Pulmonary artery endothelial cell (primary cell): ENCODE measurements at places on chromosomes 5 and 9.

DNA sequence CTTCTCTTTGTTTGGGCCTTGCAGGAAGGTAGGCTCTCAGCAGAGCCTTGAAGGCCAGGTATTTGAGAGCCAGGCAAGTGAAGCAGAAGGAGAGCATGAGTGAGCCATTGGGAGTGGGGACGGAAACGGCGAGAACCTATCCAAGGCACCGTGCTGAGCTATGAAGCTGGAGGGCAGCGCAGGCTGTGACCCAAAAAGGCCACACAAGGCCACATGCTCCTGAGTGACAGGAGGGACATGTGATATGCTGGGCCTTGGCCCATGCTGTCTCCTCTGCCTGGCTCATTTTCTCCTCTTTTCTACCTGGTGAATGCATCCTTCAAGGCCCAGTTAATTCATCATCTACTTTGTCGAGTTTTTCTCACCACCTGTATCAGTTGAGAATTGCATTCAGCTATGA is 136.3 kb downstream of the PALM2AKAP2 start:
- no peak for DNase-seq

- DNase-seq: no peak
These were observed 1008.3 kb downstream of the DNAH5 start for GRCh38 chr5:12936221-12936620.

GRCh38 chr5:122498163-122498562 is 186.1 kb downstream of the SNCAIP start:
- no peak for DNase-seq

DNA sequence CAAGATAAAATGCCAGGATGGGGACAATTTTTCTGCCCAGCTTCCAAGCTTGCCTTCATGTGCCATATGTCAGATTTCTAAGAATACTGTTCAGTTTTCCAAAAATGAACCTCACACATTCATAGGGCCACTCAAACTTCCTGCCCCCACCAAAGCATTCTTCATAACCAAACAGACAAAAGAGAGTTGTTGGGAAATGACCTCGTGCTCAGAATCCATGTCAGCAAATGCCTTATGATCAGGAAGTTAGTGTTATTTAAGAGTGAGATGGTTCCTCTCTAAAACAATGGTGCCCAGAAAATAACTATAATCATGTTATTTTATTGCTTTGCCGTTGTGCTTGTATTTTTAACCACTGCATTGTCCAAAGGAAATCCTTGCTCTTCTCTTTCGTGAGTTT is 208.2 kb downstream of the ZNF608 start:
- peak; percentile 84 for DNase-seq

DNA sequence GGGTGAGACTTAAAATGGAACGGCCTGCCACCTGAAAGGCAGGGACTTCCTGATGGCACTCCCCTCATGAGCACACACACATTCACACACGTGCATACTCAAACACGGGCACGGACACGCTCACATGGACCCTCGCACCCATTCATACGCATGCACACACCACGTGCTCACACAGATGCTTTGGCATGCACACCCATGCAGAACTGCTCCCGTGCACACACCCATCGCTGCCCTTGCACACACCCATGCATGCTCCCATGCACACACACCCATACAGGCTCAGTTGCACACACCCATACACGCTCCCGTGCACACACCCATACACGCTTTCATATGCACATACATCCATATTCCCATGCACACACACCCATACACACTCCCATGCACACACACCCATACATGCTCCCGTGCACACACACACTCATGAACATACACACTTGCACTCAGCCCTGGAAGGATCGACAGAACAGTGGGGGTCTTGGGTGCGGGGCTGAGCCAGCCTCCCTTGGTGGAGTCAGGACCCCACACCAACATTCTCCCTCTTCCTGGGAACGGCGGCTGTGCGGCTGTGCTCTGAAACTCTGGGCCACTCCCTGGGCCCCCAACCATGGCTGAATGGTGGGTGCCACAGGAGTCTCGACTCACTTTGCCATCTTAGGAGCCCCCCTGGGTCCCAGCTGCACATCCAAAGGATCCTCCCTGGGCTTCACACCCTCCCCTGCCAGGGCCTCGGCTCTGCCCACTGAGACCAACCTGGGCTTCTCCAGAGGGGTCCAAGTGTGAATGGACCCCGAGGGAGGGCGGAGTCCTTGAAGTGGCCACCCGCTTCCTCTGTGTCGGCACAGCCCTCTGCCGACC is 115.2 kb downstream of the RXRA start:
- DNase-seq: no peak

DNA sequence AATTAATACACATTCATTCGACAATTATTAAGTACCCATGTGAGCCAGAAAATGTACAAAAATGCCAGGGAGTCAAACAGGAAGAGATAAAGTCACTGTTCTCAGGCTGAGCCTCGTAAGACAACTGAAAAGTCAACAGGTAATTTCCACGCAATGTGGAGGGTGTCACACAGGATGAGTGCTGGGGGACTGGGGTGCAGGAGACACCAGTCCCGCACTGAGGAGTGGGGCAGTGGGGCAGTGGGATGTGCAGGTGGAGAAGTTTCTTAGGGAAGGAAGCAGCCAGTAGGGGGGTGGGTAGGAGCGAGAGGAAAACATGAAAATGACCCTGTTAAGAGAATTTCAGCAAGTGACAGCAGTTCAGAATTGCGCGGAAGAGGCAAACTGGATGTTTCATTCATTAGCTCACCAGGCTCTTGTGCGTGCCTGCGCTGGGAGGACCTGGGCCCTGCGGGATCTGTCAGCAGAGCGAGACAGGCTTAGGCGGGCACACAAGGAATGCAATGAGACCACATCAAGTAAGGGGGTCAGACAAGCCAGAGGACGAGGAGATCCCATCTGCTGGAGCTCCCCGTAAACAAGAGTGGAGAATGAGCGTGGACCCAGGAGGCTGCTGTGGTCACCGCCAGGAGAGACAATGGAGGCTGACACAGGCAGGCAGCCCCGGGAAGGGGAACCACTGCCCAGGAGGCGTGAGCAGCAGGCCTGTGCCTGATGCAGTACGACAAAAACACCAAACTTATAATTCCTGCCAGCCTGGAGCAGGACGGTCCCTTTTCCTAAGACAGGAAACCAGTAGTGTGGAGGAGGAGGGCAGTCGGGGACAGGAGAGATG is 21.0 kb downstream of the CAMSAP1 start:
- no peak for DNase-seq

- DNase-seq: no peak
These were observed 147.4 kb upstream of the RPS23 start for GRCh38 chr5:82425591-82425990.

DNA sequence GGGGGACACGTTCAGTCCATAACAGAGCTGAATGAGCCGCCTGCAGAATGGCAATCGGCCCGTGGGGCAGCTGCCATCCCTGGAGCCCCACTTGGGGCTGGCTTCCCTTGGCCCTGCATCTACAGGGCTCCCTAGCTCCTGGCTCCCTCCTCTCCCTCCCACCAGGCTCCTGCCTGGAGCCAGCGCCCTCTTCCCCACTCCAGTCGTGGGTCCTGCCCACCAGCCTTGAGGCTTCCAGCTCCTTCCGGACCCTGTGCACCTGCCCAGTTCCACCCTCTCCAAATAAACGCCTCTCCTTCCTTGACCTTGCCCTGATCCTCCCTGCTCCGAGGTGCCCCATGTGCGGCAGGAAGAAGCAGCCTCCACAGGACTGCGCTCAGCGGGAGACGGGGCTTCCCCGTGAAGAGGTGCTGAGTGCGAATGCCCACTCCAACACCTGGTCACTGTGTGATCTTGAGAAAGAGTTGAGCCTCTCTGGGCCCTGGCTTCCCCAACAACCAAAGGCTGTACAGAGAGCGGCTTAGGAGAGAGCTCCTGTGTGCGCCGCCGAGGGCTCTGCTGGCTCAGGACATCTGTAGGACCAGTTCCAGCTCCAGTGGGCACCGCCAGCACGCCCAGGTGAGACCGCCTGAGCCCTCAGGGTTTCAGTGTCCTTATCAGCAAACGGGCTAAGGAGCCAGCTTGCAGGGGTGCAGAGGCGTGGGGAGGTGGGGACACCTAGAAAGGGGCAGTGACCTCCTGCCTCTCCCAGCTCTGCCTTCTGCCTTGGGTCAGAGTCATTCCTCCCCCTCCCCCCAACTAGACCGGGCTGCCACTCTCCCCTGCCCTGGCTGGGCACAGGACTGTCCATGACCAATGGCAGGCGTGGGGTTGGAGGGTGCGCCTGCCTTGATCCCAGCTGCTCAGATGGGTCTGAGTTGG is 12.1 kb downstream of the C9orf50 start:
- no peak for DNase-seq

DNA sequence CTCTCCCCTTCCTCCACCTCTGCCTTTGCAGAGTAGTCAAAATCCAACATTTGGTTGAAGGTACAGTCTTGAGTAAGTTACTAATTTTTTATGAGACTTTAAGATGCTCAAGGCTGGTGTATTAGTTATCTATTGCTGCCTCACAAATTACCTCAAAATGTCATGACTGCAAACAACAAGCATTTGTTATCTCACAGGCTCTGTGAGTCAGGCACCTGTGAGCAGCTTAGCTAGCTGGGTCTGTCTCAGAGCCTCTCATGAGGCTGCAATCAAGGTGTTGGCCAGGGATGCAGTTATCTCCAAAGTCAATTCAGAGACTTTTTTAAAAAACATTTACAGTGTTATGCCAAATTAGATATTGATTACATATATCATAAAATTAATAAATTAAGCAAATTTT is 371.3 kb upstream of the RGMB start:
- DNase-seq: no peak

DNA sequence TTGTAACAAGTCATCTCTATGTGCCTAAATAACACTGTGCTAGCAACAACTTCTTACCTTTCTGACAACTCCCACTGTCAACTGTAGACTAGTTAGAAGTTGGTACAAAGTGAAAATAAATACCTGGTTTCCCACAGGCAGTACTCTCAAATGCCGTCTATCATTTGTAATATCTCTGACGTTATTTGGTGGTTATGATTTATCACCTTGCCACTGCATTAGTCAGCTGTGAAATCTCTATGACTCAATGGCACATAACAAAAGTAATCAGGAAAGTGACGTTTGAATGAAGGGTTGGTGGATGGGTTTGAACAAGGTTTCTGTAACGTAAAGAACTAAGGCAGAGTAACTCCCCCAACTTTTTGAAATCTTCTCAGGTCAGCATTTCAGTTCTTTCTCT is 592.3 kb downstream of the MAT2B start:
- DNase-seq: no peak

GRCh38 chr9:20309124-20309523 is 313.2 kb downstream of the MLLT3 start:
- DNase-seq: no peak

GRCh38 chr5:116738615-116739261 is 164.1 kb upstream of the SEMA6A start:
- no peak for DNase-seq

DNA sequence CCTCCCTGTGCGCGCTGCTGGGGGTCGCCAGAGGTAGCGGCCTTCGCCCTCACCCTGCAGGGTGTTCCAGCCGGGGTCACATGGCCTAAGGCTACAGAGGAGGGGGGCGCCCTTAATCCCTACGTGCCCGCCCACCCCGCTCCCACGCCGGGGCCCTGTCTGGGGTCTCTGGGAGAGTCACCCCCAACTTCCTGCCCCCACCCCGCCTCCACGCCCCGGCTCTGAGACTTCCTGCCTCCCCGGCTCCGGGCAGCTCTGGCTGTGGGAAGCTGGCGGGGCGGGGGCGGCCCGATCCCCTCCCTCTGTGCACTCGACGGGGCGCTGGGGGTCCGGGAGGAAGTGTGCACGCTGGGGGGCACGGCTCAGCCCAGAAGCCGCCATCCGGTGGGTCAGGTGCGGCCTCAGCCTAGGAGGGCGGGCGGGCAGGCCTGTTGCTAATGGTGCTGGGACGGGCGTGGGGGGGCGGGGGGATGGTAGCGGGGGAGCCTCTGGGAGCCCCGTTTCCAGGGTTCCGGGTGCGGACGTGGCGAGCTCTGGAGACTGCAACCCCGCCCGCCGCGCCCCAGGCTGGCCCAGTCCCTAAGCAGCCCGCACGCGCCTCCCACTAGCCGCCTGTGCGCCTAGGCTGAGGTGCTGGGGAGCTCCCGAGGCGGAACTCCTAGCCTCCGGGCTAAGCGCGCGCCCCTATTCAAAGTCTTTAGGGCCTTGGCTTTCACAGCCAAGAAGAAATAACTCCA is 61.6 kb downstream of the CXXC5 start:
- no peak for DNase-seq

GRCh38 chr5:90381213-90381929 is 28.2 kb downstream of the CETN3 start:
- no peak for DNase-seq

DNA sequence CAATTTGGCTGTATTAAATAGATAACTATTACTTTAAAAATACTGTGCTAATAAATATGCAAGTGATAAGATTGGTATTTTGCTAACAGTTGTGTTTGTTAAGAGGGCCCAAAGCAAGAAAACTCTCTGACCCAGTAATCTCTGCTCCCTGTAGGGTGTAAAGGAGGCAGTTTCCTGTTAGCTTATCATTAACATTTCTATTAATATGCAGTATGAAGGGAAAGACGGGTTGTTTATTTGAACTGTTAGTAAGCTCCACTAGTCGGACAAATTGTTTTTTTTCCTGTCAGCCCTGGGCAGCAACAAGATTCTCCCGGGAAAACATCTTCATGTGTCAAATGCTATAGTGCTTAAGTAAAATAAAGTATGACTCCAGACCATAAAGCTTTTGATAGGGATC is 35.6 kb downstream of the ERP44 start:
- no peak for DNase-seq

DNA sequence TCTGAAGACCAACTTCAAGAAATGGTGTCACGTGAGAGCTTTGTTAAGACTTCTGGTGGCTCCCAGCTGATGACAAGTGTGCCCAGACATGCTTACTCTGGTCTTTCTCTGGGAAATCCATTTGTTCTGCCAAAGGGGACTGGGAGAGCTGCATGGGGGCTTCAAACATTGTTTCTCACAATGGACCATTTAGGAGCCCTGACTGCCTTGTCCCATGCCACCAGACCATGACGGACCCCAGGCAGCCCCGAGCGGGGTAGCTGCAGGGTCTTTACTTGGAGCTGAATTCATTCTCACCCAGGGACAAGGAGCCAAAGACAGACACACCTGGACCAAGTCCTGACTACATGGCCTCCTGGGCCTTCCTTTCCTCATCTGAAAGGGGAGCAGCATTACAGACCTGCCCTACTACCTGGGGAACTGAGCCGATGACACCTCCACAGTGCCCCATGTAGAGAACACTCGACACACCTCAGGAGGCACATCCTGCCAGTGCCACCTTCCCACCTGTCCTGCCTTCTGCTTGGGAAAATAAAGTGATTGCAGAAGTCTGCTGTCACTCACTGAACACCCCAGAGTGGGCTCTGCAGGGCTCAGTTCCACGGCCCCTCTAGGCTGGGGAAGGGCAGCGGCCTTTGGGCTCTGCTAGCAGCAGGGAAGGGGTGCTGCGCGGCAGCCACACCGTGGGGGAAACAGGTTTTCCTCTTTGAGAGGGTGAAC is 169.0 kb downstream of the DAB2IP start:
- no peak for DNase-seq
